ENCODE measurements at places on chromosomes 7 and 10.

- DNase-seq, result no peak
These were observed 2.5 kb downstream of the LBX1 start for GRCh38 chr10:101226491-101227428.

DNA sequence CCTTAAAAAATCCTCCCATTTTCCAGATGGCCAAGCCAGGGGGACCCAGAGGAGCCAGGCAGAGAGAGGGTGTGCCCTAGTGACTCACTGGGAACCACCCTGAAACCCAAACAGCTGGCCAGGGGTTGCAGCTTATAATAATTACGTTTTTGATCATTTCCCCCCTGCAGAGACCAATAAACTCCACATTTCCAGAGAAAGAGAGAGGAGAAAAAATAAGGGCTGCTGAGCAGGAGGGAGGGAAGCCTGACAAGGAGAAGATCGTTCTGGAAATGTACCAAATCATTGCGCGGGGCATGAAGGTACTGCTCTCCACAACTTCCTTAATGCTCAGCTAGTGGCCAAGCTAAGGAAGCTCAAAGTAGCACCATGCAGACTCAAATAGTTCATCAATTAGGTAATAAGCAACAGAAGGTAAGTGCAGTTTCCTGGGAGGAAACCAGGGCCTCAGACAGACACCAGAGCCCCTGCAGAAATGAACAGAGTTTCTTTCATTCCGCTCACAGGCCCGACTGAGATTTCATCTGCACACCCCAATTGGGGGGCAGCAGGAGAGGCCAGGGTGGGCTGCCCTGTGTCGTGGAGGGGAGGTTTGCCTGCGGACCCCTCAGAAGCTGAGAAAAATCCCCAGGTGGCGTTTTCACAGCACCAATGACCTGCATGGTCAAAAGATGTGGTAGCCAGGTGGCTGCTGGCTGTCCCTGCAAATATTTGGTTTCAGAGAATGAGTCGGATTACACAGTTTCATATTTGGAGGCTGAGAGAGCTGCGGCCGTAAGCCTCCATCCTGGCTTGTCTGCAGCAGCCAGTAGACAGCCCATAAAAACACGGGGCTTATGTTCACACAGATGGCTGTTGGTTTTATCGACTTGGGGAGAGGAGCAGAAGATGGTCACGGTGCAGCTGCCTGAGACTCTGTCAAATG is 153.2 kb upstream of the LYZL2 start:
- no peak for DNase-seq

DNA sequence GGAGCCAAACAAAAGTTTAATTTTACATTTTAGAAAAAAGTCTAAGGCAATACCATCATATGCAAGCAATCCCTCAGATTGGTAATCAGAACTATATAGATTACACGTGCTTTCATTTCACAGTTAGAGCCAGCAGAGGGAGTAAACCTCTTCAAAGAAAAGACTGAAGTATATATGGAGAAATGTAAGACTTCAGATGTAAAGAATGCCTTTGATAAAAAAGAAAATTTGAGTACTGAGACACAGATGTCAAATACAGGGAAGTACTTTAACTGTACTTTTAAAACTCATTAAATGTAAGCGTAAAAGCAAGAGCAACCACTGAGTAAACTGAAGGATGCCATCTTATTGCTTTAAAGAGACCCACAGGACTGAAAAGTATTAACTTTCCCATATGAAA is 101.4 kb upstream of the FAM133B start:
- DNase-seq, result no peak

GRCh38 chr7:43113622-43114457 is 1.4 kb downstream of the HECW1 start:
- DNase-seq, result peak; percentile 29

DNA sequence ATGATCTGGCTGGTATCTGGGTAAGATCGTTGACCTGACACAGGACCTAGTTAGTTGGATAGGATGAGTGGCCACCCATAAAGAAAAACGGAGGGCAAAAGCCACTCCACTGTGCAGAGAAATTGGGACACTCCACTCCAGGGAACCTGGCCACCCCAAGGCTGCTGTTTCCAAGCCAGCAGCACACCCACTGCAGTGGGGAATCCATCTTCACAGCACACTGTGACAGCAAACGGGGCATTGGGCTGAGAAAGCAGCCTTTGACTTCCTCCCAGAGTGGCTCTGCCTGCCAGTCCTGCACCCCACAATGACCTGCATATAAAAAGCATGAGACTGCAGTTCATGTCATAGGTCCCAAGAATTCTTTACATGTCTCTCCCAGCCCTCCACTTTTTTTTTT is 52.9 kb downstream of the MTPN start:
- no peak for DNase-seq

DNA sequence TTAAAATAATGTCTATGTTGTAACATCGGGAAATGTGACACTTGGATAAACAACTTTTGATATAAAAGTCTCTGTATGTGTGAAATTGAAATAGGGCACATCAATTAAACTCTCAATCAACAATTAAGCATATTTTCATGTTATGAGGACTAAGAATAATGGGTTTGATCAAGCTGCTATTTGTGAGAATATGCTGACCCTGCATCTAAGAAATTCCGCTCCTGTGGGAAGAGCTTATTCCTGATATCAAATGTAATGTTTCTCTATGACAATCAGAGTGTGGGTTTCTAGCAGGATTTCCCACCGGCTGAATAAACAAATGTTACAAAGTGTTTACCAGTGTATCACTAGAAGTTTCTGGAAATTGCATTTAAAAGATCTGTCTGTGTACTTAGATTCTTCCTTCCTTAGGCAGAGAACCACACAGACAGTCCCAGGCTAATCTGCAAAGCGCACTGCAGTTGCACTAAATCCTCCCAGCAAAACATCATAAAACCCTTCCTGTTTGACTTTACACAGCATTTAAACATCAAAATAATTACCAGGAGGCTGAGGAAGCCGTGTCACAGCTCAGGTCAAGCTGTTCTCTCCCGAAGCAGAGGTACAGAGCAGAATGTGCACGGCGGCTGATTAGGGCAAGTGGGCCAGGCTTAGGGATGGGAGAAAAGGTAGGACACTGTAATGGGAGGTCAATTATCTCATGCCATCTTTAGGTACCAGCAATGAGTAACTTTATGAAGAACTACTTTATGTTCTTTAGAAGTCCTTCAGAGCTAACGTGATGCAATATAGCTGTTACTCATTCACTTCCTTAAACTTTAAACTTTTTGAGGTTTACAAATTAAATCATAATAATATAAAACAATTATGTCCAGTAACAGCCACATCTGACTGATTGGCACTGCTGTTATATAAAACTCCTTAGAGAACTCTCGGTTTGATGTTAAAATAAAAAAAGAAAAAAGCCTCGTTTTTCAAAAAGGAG is 109.1 kb upstream of the CTTNBP2 start:
- DNase-seq, result no peak

- no peak for DNase-seq
These were observed 754.2 kb downstream of the GRID1 start for GRCh38 chr10:85612378-85612775.

DNA sequence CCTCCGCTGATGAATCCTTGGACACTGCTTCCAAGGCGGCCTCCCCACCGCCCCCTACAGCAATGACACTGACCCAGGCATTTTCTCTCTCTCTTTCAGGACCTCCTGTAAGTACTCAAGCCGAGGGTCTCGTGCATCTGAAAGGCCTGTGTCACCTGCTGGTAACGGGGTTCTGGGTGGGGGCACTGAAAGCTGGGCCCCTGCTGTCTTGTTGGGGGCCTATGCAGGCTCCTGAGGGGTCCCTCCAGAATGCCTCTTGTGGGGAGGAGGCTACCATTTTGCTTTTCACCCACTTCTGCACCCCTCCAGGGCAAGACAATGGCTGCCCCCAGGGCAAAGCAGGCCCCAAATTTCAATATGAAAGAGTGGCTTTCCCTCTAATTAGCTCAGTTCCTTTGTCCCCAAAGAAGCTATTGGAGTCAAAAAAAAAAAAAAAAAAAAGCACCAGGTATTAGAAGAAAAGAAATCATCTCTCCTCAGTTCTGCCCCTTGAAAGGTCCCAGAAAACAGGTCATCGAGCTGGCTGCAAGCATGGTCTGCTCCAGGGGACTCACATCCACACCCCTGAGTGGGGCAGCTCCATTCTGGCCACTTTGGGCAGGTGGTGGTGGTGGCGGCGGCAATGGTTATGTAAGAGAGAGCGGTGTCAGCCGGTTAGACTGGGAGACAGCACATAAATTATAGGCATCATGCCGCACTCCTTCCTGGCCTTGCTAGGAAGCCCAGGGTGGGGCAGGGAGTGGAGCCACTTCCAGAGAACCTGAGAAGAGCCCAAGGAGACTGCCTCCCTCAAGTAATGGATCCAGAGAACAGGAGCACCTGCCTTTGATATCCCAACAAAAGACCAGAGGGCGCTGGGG is 66.2 kb downstream of the COL13A1 start:
- DNase-seq, result no peak

DNA sequence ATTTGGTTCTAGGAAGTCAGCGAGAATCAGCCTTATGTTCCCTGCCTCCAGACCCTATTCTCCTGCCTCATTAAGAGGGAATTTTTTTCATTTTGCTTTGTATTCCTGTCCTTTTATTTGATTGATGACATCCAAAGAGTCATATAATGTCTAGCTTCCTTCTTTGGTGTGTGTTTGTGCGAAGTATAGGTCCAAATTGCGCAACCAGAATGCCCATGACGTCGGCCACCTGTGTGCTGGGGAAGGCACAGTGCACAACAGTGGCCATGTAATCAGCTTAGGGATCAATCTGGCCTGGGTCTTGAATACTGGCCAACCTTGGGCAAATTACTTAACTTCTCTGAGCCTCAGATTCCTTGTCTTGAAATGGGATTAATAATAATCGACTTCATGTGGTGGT is 206.2 kb downstream of the VTI1A start:
- DNase-seq, result no peak

GRCh38 chr10:11962176-11962575 is 80.4 kb downstream of the UPF2 start:
- DNase-seq, result no peak

- no peak for DNase-seq
These were observed 6.4 kb downstream of the ELMO1 start for GRCh38 chr7:37442268-37442667.

DNA sequence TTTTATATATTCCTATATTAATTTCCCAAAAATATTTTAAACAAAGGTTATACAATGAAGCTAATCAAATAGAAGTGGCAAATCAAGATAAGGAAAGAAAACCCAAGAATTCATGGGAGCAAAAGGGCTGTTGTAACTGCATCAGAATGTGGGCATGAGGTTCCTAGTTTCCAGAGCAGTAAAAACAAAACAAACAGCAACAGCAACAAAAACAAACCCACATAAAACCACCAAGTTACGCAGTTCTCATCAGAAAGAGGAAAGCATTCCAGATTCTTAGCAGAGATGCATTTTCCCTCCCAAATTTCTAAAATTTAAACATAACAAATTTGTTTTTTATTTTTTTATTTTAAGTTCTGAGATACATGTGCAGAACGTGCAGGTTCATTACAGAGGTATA is 34.8 kb upstream of the MSMB start:
- no peak for DNase-seq

DNA sequence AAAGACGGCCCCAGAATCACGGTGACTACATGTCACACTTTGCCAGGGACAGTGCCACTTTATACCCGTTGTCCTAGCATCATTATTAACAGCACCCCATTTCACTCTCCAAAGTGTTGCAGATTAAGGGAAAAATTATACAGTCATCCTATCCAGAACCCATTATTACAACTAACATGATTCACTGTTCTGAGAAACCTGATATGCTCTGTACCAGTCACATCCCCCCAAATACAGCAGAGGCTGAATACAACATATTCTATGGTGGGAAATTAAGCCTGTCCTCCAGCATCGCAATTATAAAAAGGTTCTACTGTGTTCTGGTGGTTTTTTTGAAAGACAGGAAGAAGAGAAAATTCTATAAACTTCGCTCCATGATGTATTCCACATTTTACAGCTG is 162.1 kb downstream of the JAZF1 start:
- no peak for DNase-seq

DNA sequence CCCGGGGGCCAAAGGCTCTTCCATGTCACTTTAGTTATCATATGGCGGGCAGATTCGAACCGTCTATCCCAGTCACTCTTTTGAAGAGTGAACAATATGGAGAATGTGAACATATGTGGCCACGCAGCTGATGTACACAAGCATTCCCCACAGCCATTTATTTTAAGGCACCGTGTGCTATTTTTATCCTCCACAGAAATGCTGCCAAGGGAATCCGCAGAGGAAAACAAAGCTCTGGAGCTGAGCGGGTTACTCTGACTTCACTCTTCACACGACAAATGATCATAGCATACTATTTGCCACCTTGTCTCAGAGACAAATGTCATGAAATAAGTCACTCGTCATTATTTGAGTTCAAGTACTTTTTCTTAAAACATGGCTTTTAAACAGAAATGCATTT is 100.3 kb downstream of the CTBP2 start:
- no peak for DNase-seq

GRCh38 chr7:5232874-5233273 is 42.8 kb downstream of the WIPI2 start:
- no peak for DNase-seq

- no peak for DNase-seq
These were observed 17.1 kb upstream of the ZNF800 start for GRCh38 chr7:127409629-127410028.

GRCh38 chr7:117322741-117323304 is at the start of gene WNT2:
Gene WNT2 (minus strand): TSS chr7:117323058. CDS start chr7:117322989, 69 bp downstream.
- no peak for DNase-seq

DNA sequence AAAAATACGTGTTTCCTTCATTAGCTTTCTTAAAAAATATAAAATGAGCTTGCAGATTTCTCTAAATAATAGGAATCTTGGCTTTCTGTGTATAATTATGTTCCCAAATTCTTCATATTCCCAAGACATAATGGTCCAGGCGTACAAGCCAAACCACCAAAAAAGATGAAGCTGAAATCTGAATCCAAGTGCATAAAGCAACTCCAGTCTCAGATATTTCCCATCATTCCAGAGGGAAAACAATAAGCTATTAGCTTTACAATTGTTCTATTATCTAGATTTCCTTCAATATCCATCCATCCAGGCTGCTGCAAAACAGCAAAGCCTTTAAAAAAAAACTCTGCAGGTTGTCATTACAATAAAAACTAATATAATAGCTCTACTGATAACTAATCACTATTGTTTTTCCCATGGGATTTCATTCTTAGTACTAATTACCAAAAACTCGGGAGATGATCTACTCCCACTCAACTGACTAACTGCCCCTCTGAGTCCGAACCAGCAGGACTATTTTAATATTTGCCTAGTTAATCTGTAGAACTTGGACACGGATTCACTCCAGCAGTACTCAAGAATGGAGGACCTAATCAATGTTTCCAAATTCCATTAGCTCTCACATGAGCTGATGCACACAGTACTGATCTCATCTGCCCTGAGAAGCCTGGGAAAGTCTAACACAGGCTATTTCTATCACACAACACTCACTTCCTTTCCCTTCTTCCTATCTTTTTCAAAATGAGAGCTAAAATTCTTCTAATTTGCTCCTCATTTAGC is 108.9 kb upstream of the ASAH2 start:
- DNase-seq, result no peak

GRCh38 chr10:35042783-35043182 is 47.4 kb downstream of the CUL2 start:
- no peak for DNase-seq

DNA sequence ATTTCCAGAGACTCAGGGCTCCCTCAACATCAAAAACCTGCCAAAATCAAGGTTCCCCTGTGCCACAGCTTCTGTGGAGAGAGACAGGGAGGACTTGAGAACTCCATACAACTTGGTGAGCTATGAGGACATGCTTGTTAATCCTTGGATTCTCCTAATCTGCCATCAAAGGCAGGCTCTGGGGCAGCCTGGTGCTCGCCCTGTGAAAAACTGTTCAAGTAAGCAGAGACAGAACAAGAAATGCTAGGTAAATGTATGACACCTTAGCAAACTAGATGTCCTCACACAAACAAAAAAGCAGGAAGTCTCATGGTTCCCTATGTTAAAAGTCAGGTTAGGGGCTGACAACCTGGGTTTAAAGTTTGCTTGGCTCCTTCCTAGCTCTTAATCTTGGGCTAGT is 73.6 kb downstream of the ANK3 start:
- DNase-seq, result no peak

All from cerebellar nuclear complex (tissue), 1 donor.